ENCODE measurements at places on chromosomes 12 and 14.

- DNase-seq, result no peak
Measured at GRCh38 chr12:1846421-1847405, 26.3 kb downstream of the LRTM2 start.

- no peak for DNase-seq
Measured at GRCh38 chr12:46187023-46187422, 81.8 kb downstream of the SLC38A1 start.

DNA sequence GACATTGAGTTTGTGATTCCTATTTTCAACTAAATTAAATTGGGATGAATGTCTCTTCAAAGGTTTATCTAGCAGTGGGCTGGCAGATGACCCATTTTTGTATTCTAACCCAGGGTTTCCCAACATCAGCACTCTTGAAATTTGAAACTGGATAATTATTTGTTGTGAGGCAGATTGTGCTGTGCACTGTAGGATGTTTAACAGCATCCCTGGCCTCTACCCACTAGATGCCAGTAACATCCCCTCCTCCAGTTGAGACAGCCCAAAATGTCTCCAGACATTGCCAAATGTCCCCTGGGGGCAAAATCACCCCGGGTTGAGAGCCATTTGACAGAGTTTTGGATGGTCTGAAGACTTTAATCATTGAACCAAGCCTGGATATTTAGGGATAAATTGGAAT lies 11.1 kb downstream of the DAAM1 start:
- no peak for DNase-seq

DNA sequence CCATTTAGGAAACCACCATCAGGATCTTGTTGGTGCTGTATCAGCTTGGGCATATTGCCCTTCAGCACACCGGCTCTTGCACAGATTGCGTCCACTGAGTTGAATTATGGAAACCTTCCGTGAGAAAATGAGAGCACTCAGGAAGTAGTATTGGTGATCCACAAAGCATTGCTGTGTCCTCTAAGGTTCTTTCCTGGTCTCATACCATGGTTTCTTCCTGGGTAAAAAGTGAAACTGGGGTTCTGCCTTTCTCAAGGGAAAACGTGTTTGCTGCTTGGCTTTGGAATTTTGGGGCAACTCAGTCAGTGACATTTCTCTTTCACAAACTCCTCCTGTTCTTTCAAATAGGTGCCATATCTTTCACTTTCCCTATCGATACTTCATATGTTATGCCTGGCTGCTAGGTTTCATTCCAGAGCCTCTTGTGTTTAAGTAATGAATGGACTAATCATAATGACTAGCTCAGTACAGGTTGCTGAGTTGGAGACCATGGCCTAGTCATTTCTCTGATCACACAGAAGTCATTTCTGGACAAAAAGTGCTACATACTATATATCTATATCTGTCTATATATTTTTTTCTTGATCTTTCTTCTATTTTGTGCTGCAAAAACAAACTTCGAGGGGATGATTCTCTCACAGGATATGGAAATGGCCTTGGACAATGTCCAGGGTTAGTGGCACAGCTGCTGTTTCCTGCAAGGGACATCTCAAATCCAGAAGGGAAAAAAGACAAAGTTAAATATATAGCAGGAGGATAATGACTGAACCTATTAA lies 423.4 kb downstream of the ZFP36L1 start:
- no peak for DNase-seq

DNA sequence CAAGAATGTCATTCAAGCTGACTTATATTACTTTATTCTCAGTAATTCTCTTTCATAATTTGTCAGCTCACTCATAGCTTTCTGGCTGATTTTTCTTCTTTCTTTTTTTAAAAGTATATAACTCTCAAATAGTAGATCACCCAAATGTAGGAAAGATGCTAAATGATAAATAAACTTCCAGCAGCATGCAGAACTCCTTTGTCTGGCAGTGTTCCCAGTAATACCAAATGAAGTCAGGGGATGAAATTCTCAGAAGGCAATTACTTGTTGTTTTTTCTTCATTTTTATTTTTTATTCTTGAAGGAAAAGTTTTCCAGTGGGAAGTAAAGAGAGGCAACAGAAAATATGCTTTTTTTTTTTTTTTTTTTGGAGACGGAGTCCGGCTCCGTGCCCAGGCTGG lies 133.3 kb upstream of the SLCO1C1 start:
- no peak for DNase-seq

DNA sequence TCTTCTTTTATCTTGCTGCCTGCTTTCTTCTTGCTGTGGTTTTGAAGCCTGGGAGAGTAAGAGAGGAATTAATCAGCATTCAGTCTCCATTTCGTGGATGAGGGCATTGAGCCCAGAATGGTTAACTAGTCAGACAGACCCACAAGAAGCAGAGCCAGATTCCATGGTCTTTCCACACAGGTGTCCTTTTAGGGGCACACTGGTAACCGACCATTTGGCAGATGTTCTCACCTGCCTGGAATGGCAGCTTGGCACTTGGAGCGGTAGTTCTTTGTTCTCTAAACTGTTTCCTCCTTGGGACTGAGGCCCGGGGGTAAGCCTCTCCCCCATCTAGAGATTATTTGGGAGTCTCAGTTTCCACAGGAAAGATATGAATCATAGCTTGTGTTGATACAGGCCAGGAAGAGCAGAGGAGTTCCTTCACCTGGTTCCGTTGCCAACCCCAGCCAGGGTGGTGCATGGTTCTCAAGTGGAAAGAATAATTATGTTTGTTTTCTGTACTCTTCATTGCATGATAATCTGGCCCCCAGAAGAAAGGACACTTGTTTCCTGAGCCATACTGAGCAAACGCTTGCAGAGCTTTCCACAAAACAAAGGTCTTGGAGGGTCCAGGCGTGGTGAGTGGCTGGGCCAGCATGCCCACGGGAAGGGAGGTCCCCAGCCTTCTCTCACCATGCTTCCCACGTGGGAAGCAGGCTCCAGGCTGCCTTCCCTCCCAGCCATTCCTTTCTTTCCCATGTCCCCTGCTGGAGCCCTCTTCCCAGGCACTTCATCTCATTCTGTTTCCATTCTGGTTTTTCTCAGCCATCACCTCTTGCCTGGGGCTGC lies 2.0 kb upstream of the KRT75 start:
- no peak for DNase-seq

GRCh38 chr14:101719045-101719645 lies 42.4 kb upstream of the PPP2R5C start:
- no peak for DNase-seq

DNA sequence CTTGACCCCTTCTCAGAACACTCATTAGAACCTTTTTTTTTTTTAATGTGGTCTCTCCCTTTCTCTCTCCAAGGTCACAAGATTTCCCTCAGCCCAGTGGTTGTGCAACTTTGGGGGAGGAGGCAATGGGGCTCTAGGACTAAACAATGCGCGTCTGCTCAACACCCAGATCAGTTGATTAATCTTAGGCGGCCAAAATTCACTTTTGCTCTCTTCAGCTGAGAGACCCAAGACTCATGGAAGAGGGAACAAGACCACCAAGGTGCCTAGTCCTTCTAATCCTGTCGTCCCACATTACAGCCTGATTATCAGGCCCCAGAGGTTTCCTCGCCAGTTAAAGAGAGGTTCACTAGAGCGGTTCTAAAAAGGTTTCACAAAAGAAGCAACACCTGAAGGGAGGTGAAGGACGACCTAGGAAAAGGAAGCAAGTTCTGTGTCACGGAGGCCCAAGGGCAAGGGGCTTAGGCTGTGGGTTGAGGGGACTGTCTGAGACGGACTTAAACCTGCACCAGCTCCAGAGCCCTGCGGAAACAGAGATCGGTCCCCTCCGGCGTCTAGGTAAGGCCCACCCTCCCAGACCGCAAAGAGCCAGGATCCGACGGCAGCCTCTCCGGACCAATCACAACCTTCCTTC lies 824 bp upstream of the TARBP2 start:
- no peak for DNase-seq

- DNase-seq, result no peak
Measured at GRCh38 chr12:41910578-41911320, 233.9 kb downstream of the GXYLT1 start.

GRCh38 chr12:9902539-9903228 lies 21.4 kb downstream of the KLRF2 start:
- DNase-seq, result no peak

GRCh38 chr14:99656171-99656570 lies 11.2 kb downstream of the HHIPL1 start:
- DNase-seq, result no peak

- no peak for DNase-seq
Measured at GRCh38 chr12:52634266-52635056, 16.1 kb upstream of the KRT73 start.

DNA sequence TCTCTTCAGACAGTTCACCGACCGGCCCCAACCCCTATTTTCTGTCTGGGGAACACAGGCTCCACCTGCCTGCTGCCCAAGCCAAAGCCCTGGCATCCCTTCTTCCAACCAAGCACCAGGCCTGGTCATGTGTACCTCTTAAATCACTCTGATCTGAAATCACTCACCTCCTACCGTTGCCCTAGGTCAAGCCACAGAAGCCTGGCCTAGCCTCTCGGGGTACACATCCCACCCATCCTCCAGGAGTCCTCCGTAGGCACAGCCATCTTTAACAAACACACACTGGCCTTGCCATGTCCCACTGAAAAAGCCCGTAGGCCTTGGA lies 81.8 kb downstream of the IRF2BPL start:
- no peak for DNase-seq

DNA sequence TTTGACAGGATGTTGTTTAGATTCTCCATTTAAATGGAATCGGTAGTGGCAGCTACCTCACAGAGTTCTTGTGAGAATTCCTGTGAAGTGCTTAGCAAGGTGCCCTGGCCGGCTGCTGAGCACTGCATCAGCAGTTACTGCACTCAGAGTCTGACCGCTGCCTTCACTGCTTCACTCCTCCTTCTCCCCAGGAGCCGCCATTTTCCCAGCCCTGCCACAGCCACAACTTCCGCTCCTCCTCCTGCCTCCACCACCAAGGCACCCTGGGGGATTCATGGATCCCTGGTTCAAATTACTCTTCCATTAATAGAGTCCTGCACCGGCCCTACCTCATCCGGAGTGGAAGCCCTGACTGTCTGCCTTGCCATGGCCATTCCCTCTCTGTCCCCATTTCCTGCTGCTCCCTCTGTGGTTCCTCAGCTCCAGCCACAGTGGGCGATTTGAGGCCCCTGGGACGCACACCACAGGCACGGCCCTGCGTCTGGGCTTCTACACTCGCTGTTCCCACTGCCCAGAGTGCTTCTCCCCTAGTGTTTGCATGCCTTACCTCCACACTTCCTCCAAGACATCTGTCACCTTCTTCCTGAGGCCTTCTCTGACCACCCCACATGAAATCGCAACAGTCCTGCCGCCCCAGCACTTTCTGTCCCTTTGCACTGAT lies 210.3 kb downstream of the IPO8 start:
- DNase-seq, result no peak

DNA sequence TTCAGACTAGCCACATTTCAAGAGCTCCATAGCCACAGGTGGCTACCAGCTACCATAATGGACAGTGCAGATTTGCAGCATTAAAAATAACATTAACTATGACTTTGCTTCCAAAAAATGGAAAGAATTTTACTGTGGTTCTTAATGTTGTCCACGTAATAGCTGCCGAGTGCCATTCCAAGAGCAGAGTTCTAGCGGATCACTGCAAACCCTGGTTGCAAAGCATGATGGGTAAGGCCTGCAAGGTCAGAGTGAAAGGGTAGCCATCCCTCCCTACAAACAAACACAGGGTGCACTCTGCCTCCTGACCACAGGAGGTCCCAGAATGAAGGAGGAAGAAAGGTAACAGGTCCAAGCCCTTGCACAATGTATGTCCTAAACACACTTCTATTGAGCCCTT lies 157.6 kb downstream of the DPF3 start:
- no peak for DNase-seq

GRCh38 chr14:59187802-59188460 lies 536 bp upstream of the DAAM1 start:
- DNase-seq, result no peak

GRCh38 chr12:29516431-29516875 lies 19.0 kb upstream of the OVCH1 start:
- no peak for DNase-seq

GRCh38 chr14:52077256-52077979 lies 8.6 kb upstream of the NID2 start:
- DNase-seq, result no peak

GRCh38 chr12:50186681-50187080 lies 19.5 kb upstream of the CERS5 start:
- DNase-seq, result no peak

DNA sequence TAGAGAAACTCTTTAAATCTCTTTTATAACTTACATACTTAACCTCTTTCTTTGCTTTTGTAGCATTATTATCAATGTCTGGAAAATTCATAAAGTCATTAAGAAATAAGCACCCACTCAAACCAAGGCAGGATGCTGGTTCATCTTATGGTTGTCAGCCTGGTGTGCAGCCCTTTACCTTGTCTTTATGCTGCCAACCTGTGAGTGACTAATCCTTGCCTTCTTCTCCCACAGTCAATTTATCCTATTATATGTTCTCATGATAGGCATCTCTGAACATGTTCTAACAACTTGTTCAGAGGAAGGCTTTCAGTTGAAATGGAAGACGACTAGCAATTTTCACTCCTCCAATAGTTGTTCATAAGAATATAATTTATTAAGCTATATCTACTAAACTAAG lies 186.9 kb upstream of the CAND1 start:
- DNase-seq, result no peak

DNA sequence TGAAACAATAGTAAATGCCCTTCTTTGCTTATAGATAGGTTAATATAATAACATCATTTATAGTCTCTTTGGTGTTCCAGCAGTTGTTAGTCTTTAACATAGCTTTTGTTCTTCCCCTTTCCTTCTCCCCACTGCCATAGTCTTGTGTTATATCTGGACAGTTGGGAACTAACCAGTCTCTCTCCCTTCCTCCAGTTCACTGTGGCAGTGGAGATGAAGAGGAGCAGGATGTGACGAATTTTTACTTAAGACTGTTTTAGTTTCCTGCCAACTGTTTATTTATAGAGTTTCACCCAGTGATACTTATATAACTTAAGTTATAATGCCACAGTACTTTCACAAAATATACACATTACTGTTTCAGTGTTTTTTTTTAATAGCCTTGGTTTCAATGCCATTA lies 277.4 kb downstream of the PDZRN4 start:
- DNase-seq, result no peak

DNA sequence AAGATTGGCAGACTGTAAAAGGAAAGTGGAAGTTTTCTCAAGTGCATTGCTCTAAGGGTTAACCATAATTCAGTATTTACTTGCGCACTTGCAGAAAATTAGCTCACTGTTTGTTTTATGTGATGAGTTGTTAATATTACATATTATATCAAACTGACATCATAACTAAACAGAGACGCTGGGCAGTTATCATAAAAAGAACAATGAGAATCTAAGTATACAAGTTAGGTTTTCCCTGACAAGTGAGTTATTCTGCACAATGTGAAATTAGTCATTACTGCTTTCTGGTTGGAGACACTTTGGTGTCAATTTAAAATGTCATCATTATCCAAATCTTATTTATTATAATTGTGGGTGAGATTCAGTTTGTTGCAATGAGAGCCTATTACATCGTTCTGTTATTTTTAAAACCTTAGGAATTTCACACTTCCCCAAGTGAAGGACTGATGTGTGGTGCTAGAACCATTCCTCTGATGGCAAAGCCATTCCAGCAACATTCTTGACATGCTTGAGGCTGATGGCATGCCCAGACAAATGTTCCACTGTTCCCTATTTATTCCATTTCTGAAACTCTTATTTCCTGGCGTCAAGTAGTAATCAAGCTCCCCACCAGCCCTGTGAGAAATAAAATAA lies 90.1 kb upstream of the FLRT2 start:
- no peak for DNase-seq

GRCh38 chr12:110217996-110218674 lies 62.9 kb upstream of the ATP2A2 start:
- no peak for DNase-seq

GRCh38 chr12:73372856-73373255 lies 1100.7 kb downstream of the TRHDE start:
- no peak for DNase-seq

- no peak for DNase-seq
Measured at GRCh38 chr14:99192028-99192621, 79.9 kb downstream of the BCL11B start.

Measured in progenitor cell of endocrine pancreas (in vitro differentiated cells).